ENCODE measurements at places on chromosomes 6 and 20.

GRCh38 chr6:121838842-121839241, 403.4 kb downstream of the GJA1 start:
- DNase-seq, result no peak

- no peak for DNase-seq
Measured at GRCh38 chr20:18977441-18977840, 163.9 kb downstream of the SCP2D1 start.

- peak; percentile 54 for DNase-seq
Measured at GRCh38 chr20:48703511-48704219, 124.1 kb downstream of the PREX1 start.

DNA sequence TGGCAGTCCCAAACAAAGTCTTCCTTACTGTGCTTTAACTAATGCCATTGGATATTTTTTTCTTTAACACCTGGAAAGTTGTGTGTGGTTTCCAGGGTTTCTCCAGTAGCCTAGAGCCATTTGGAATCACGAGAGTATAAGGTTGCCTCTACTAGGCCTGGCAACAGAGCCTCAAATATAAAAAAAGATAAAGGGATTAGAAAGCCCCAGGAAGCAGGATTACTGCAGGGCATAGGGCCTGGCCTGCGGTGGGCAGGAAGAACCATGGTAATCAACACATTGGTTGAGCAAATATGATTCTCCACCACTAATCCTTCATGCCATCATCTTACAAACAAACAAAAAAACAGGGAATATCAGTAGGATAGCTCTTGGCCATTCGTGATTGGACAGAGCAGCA, 177.8 kb upstream of the GGTLC1 start:
- DNase-seq, result no peak

GRCh38 chr6:14207448-14207847, 89.9 kb downstream of the CD83 start:
- no peak for DNase-seq

GRCh38 chr6:100833972-100834574, 47.1 kb downstream of the ASCC3 start:
- DNase-seq, result no peak

- peak; percentile 22 for DNase-seq
Measured at GRCh38 chr6:31663961-31664789, 622 bp downstream of the GPANK1 start.

DNA sequence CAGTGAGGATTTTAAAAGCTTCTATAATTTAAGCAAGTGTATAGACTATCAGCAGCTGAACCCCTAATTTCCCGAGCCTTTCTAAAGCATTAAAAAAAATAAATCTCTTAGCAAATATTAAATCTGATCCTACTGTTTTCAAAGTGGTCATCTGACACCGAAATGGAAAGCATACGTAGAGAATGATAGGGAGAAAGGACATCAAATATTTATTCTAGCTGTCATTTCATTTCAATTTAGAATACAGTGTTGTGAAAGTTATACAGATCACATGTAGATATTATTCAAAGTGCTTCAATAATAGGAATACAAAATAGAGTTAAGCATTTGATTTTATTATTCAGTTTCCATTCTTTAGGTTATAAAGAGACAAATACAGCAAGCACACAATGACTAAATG, 61.9 kb upstream of the PKIB start:
- no peak for DNase-seq

Data from NCI-H446 treated with DMSO at 0.1 percent for 48 hours (cell line).